ENCODE measurements at places on chromosomes 7 and 10.

DNA sequence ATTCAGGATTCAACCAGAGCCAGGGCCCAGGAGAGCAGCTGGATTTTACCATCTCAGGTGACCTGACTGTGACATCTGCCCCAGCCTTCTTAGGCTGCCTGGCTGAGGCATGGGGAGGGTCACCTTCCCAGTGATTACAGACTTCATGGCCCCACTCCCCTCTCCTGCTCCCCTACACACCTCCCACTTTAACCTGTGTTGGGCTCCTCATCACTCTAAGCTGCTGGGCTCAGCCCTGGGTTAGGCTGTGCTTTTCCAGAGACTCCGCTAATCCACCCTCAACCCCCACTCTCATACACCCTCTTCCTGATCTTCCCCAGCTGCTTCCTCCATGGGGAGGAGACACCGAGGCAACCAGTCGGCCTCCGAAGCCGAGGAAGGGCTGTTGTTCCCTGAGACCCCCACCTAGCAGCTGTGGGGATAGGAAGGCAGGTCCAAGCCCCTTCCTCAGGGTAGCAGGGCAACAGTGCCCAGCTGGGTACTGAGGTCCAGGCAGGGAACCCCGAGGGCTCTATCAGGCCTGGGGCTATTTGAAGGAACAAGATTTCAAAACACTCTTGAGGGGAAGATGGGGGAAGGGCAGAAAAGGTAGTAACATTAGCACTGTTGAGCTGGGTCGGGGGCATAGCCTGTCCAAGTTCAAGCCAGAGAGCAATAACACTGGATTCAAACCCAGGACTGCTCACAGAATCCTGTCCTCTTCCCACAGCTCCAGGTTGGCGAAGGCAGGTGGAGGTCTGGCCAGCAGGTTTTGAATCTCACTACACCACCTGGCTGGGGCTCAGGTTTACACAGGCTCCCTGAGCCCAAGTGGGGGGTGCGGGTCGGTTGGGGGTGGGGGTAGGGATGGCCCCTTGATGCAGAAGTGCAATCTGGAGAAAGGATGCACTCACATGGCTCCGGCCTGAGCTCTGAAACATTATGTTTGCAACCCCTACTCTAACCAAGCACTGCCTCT is 1.8 kb downstream of the IMPDH1 start:
- DNase-seq = no peak

DNA sequence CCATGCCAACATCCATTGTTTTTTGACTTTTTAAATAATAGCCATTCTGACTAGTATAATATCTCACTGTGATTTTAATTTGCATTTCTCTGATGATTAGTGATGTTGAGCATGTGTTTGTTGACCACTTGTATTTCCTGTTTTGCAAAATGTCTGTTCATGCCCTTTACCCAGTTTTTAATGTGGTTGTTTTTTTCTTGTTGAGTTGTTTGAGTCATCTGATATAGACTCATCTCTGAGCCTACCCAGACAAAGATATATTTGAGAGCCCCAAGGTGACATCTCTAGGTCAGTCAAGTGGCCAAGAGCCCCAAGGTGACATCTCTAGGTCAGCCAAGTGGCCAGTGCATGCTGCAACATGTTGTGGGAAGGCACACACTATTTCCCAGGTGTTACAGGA is 224.7 kb downstream of the HECW1 start:
- DNase-seq = no peak

GRCh38 chr10:129846991-129847391 is 117.1 kb downstream of the EBF3 start:
- DNase-seq = no peak

- peak; percentile 56 for DNase-seq
Observed at GRCh38 chr10:110783509-110784107, 88.1 kb upstream of the PDCD4 start.

DNA sequence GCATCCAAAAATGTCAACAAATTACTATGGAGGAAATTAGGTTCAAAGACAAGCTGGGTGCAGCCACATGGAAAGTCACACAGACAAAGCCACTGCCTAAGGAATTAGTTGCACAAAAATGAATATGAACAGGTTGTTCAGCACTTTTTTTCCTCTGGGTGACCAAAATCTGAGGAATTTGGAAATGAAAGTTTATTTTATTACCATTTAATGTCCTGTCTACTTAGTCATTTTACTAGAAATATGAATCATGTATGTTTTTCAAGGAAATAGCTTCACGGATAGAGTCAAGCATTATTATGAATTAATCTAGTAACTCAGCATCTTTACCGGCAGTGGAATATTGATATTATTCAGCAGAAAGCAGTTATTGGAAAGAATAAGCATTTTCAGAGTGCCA is 106.3 kb downstream of the ANK3 start:
- no peak for DNase-seq

DNA sequence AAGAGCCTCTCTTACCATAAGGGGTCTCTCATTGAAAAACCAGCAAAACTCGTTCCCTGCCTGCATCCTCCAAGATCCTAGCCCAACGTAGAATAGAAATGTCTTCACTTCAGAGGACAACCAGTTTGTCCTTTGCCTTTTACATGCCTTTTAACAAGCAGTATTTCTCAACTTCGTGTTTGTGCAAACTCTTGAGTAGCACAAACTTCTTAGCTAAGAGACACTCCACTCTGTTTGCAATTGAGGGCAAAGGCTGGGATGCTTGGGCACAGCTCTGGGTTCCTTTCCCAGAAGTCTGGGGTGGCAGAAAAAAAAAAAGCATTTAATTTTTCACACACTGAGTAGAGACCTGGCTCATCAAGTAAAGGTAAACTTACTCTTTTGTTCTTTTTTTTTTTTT is 19.5 kb upstream of the KCTD7 start:
- no peak for DNase-seq

GRCh38 chr10:51783941-51784340 is 84.5 kb upstream of the CSTF2T start:
- DNase-seq = no peak

GRCh38 chr10:32985341-32985764 is 27.3 kb upstream of the ITGB1 start:
- DNase-seq = no peak

All from stimulated activated naive CD8-positive, alpha-beta T cell treated with anti-CD3 and anti-CD28 coated beads, Interleukin-15, amount 100 ng/mL, for 72 hours (primary cell).